ENCODE measurements at places on chromosomes 12 and 14.
A peak's percentile ranks its signal among the peaks of the same experiment; 100 is the strongest.

DNA sequence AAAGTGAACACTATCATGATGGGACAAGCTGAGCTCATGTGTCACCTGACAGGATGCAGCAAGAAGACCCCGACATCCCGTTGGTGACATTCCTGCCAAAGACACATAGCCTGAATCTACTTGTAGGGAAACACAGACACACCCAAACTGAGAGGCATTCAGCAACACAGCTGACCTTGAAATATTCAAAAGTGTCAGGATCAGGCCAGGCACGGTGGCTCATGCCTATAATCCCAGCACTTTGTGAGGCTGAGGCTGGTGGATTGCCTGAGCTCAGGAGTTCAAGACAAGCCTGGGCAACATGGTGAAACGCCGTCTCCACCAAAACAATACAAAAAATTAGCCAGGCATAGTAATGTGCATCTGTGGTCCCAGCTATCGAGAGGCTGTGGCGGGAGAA is 232.0 kb upstream of the PLXNC1 start:
- DNase-seq, result peak; percentile 25

DNA sequence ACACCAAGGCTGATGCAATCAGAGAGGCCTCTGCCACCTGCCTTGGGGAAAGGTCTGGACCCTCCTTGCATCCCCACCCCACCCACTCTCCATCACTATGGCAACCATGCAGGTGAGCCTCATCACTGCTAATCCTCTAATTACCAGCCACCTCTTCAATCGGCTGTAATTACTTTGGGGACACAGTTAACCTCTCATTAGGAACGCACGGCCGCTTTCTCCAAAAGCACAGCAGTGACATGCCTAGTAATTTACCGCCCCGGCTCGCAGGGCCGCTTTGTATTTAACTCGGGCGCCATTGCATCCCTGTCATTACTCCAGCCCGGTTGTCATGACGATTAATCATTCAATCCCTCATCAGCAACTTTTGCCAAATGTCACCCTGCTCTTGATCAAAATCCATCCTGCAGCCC is 36.3 kb upstream of the FAM222A start:
- no peak for DNase-seq

- peak; percentile 48 for DNase-seq
Measured at GRCh38 chr14:69612014-69612782, 802 bp downstream of the SUSD6 start.

DNA sequence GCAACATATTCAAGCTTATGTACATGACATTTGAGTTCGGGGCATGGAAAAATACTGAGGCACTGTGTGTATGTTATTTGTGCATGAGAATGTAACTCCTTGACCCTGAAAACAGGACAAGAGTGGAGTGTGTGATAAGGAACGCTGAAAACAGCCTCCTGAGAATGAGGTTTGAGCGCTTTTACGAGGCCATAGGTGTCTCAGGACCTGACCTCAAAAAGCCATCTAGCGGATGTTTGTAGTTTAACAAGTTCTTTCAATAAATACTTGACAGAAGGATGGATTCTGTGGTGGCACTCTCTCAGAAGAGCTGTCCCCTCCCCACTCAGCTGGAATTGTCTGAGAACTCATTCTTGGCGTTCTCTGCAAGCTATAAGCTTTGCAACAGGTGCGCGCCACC is 350.5 kb upstream of the TMTC1 start:
- no peak for DNase-seq

GRCh38 chr12:131137836-131138637 is 184.3 kb downstream of the ADGRD1 start:
- no peak for DNase-seq

- DNase-seq, result no peak
Measured at GRCh38 chr12:132397934-132398385, 68.6 kb upstream of the GALNT9 start.

DNA sequence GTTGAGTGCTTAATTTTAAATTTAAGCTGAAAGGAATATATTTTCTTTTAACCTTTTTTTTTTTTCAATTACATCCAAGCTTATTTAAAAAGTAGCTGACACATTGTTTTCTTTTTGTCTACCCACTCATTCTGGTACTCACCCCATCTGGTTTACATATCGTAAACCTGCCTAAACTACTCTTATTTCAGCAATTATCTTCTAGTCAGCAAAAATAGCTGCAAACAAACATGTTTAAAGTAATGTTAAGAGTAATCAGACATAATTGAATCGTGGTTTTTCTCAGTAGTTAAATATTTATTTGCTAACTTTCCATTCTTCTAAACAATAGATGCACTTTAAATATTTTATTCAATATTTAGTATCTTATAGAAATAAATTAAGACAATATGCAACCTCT is 492.7 kb upstream of the MGAT4C start:
- DNase-seq, result no peak

GRCh38 chr12:94202245-94203180 is 54.1 kb downstream of the PLXNC1 start:
- DNase-seq, result no peak

- DNase-seq, result no peak
Measured at GRCh38 chr12:48978741-48979601, 849 bp downstream of the WNT1 start.

DNA sequence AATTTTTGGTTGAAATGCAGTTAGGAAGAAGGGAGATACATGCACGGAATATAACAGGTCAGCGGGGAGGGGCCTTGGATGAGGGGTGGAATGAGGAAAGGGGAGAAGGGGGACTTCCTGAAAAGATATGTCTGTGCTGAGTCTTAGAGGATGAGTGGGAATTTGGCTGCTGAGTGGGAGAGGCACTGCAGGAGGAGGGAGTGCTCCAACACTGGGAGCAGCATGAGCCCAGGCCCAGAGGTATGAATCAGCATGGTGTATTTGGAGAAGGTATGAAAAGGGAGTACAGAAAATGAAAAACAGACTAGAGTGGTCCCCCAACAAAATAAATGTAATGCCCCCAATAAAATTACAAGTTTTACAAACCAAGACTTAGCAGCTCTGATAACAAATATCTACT is 394.4 kb downstream of the IPO8 start:
- DNase-seq, result no peak

DNA sequence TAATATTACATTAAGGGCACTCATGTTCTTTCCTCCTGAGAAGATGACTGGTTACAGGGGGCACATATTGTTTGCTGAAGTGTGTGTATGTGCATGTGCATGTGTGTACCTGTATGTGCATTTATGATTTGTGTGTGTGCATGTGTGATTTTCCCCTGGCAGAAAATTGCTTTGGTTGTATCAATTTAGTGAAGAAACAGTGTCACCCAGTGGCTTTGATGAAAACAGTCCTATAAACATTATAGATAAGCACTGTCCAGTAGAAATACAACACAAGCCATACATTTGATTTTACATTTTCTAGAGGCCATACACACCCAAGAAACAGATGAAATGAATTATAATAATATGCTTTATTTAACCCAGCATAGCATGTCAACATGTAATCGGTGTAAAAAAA is 8.6 kb downstream of the PDE3A start:
- peak; percentile 47 for DNase-seq

DNA sequence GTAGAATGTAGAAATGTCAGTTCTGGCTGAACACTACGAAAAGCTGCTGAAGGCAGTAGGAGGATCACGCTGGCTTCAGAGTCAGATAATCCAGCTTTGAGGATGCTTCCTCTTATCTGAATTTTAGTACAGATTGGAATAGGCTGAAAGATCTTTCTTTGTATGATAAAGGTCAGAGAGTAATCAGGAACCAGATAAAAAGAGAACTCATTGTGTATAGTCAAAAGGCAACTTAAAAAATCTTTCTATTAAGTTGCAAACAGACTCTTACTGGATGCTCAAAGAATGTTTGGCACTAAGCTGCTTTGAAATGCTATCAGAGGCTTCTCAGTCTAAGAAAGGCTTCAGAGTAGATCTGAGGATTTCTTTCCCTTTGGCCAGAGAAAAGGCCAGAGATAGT is 21.8 kb upstream of the TRHDE start:
- no peak for DNase-seq

- DNase-seq, result peak; percentile 44
Measured at GRCh38 chr12:39990122-39991101, 115.5 kb downstream of the SLC2A13 start.

- peak; percentile 46 for DNase-seq
Measured at GRCh38 chr14:68800390-68800789, 7.5 kb upstream of the ZFP36L1 start.

DNA sequence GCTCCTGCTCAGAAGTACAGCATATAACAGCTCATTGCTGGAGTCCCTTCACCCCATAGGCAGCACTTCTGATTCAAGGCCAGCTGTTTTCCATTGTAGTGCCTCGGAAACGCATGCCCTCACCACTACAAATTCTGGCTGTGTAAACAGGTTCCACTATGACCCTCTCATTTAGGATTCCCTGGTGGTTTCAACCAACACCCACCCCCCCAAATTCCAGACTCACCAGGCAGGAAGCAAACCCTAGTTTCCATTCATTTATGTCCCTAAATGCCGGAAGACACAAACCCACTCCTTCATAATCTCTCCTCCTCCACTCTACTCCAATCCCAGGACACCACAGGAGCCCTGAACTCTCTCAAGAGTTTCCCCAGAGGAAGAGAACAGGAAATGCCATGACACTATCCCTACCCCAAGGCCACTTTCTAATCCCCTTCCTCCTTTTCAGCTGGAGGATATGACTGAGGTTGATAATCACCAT is 75.9 kb upstream of the TMPO start:
- DNase-seq, result peak; percentile 45

- DNase-seq, result no peak
Measured at GRCh38 chr14:102831163-102831804, 54.0 kb downstream of the TRAF3 start.

DNA sequence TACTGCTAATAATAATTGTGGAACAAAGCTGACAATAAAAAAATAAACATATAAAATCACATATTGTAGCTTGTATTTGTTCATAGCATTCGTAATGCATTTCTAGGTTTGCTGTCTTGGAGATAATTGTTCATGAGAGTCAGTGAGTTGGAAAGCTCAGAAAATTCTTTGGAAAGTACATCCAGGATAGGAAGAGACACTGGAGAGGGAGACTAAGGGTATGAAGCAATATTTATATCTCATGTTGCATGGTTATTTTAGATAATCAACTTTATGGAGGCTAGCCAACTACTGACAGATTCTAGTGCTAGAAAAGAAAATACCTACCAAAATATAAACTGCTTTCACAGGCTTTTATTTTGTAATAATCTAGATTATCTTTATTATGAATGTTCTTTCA is 1095.2 kb downstream of the FSCB start:
- no peak for DNase-seq

All from EH (cell line).